ENCODE measurements at places on chromosomes 11 and 22. TPM values are rescaled to one million over a fixed set of nuclear protein-coding genes. Genes with fewer than 3 reads are reported as not detected.

- no peak for DNase-seq
Measured at GRCh38 chr11:47997063-47998053, 17.0 kb downstream of the PTPRJ start.

DNA sequence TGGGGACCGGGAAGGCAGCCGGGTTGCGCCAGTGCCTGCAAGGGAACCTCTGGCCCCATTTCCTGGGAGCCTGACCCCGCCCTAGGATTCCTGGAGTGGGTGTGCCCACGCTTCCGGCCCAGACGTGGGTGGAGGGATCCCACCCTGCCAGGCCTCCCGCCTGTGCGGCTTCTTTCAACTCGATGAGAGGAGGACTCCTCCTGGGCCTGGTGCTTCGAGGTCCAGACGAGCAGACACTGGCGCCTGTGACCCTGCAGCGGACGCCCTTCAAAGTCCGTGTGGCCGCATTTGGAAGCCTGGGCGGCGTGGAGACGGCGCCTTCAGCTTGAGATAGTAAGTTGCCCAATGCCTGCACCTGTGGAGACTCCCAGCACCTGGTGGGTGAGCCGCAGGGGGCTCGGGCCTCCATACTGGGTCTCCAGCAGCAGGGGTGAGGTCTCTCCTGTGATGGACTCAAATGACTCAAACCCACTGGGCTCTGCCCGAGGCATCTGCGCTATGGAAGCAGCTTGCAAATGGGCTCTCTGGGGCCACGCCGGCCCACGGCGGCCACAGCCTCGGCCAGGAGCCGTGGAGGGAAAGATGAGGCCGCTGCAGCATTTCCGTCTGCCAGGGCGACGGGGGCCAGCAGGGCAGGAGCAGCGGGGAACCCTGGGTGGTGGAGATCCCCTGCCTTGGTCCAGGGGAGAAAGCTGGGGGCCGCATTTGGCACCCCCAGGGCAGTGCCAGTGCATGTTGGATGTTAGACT, 64.3 kb upstream of the PPARA start:
- DNase-seq = no peak

GRCh38 chr11:83818349-83818748, 532.2 kb upstream of the CCDC90B start:
- no peak for DNase-seq

DNA sequence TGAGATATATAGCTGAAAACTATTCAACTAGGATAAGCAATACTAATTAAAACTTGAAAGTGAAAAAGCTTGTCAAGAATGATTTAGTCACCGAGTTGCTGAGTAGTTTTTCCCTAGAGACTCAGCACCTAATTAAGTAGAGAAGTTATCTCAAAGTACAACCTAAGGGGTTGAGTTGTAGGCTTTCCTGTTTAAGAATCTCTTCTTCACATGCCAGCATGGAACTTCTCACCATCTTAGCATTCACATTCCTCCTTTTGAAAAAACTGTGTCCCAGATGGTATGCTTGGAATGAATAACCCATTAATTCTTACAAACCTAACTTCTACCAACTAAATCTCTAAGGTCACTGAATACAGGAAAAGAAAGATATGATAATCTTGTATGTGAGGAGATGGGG, 303.3 kb upstream of the ZC3H12C start:
- DNase-seq = no peak

GRCh38 chr22:44775862-44776261, 23.5 kb downstream of the ARHGAP8 start:
- no peak for DNase-seq

- no peak for DNase-seq
Measured at GRCh38 chr11:68694431-68695297, 10.3 kb downstream of the GAL start.

DNA sequence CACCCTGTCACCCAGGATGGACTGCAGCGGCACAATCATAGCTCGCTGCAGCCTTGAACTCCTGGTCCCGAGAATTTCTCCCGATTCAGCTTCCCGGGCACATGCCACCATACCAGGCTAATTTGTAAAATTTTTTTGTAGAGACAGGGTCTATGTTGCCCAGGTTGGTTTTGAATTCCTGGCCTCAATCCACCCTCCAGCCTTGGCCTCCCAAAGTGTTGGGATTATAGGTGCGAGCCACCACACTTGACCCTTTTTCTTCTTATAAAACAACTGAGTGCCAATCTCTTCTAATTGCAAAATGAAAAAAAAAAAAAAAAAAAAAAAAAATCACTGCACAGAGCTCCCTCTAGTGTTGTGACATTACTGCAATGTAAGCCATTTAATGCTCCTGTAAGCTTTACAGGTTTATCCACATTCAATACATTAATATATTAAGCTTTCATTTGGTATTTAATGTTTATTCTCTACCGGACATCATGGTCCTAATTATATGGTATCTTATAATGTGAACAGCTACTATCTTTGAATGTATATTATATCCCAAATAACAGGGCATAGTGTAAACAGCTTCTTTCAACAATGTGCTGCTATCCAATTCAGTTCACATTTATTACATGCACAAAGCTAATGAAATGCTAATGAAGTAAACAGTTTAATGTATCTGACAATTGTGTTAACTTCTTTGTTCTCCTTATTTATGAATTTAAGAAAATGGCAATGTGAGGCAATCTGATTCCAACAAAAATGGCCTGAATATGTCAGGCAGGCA, 44.6 kb downstream of the COPB1 start:
- DNase-seq = peak; percentile 52

- DNase-seq = no peak
Measured at GRCh38 chr22:30250039-30250565, 3.5 kb upstream of the LIF start.

DNA sequence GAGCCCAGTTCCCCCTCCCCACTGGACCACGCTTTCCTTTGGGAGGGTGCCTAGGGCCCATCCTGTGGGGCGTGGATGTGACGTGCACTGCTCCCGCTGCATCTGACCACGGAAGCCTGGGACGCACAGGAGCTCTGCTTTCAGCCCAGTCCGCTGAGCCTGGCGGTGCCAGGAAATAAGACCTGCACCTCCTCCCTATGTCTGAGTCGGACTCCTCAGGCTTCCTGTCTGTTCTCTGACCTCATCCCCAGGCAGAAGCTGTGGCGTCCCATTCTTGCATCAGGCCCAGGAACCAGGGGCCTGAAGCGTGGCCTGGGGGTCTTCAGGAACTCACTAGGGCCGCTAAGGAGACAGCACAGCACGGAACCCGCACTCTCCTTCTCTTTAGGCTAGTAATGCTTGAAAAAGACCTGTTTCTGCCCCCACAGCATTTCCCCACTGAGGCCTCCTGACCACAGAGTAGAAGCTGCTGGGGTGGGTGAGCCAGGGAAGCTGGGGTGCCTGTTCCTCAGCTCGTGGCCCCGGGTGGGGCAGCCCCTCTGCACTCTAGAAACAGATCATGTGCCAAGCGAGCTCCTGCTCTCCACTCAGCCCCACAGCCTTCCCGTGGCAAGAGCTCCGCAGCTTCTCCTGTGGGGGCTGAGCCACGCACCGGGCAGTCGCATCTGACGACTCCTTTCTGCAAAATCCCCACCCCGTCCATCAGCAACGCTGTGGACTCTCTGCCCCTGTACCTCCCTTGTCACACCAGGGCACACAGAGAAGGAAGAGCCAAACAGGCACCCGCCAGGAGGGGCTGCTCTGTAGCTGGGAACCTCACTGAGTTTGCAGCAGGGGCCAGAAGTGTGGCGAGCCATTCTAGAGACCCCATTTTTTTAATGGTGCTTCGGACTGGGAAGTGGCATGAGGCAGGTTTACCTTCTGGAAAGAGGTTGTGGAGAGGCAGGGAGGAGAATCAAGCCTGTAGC, 22.6 kb downstream of the MOV10L1 start:
- DNase-seq = no peak

- DNase-seq = no peak
Measured at GRCh38 chr11:15976433-15977045, 379.8 kb downstream of the SOX6 start.

GRCh38 chr22:43592476-43592875, 180.7 kb downstream of the MPPED1 start:
- no peak for DNase-seq

- DNase-seq = peak; percentile 41
Measured at GRCh38 chr11:28566339-28567089, 458.3 kb downstream of the METTL15 start.

DNA sequence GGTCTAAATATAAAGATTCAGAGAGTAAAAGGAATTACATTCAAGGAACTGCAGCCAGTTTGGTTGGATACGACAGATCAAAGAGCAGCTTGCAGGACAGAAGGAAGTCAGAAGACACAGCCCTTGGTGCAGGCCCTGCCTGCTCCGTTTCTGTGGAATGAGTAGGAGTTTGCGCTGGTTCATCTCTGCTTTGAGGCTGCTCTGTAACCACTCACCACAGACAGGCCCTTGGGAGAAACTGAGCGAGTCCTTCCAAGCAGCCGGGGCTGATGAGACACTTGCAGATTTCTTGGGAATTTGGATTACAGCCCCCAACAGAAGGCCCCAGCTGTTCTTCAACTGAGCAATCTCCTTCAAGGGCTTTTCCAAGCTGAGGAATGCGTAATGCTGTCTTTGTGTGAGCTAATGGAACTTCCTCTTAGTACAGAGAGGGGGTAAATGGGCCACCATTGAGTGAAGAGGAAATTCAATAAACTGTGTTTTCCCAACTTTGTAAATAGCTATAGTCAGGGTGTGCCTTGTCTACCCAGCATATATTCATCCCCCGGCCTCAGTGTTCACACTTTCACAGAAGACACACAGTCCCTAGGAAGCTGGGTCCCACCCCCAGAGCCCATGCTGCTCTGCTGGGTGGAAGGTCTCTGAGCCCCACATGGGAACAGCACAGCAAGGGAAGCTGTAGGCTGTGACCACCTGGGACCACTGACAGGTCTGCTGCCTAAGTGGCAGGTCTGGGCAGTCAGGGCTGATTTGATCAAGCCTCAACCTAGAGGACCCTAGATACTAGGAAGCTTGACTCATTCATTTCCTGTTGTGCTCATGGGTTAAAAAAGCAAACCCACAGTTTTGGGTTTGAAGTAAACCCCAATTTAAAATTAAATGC, 16.6 kb downstream of the IL10RA start:
- DNase-seq = no peak

- DNase-seq = no peak
Measured at GRCh38 chr22:39123751-39124581, 26.9 kb downstream of the APOBEC3H start.

- no peak for DNase-seq
Measured at GRCh38 chr11:7638710-7639642, 34.3 kb downstream of the CYB5R2 start.

GRCh38 chr11:104897891-104898684, at the start of gene CASP12:
Gene CASP12, minus strand, starts transcription at chr11:104898460.
- DNase-seq = no peak

DNA sequence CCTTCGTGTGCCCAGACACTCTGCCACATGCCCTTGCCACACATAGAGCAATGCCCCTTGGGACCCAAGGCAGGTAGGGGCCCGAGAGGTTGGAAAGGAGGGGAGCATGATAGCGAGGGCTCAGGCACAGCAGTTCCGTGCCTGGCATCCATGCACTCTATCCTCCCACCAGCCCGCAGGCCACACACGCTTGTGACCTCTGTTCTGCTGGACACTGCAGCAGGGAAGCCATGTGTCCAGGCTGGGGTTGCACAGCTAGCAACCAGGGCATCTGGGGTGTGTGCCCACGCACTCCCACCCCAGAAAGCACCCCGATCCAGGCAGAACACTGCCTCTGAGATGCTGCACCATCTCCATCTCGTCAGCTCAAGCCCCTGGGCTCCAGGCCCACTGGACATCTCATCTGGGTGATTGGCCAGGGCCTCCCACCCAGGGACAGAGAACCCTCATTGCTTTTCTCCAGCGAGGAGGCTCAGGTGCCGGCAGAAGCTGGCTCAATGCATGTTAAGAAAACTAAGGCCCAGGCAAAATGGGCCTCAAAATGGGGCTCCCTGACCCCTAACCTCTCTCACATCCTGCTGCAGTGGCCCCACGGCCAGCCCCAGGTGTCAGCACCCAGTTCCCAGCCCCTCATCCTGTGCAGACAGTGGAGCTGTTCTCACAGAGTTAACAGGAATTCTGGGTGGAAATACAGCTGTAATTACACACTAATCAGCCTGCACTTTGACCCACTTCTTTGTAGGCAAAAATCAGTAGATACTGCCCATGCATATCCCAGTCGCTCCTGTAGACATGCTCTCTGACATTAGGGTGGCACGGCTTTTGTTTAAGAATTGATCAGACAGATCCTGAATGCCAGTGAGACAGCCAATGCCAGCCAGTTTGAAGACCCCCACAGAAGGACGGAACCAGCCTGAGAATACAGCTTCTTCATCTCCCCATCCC, 173.9 kb upstream of the B3GAT1 start:
- peak; percentile 37 for DNase-seq

DNA sequence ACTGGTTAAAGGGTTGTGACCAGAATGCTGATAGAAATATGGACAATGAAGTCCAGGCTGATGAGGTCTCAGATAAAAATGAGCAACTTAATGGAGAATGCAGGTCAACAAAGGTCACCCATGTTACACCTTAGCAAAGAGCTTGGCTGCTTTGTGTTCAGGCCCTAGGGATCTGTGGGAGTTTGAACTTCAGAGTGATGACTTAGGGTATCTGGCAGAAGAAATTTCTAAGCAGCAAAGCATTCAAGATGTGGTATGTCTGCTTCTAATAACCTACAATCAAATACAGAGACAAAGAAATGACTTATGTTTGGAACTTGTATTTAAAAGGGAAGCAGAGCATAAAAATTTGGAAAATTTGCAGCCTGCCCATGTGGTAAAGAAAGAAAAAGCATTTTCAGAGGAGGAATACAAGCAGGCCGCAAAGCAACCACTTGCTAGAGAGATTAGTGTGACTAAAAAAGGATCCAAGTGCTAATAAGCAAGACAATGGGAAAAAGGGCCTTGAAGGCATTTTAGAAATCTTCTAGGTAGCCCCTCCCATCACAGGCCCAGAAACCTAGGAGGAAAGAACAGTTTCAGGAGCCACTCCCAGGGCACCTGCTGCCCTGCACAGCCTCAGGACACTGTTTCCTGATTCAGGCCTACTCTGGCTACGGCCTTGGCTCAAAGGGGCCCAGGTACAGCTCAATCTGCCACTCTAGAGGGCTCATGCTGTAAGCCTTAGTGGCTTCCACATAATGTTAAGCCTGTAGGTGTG, 41.3 kb downstream of the TNKS1BP1 start:
- no peak for DNase-seq

- DNase-seq = no peak
Measured at GRCh38 chr11:68840661-68841653, 759 bp downstream of the CPT1A start.

- no peak for DNase-seq
Measured at GRCh38 chr11:40294349-40294735, 1165.1 kb downstream of the LRRC4C start.

- DNase-seq = no peak
Measured at GRCh38 chr11:33701302-33702230, 940 bp upstream of the C11orf91 start.

- DNase-seq = no peak
Measured at GRCh38 chr11:72218251-72218745, 1.7 kb downstream of the FOLR2 start.

- no peak for DNase-seq
Measured at GRCh38 chr11:105783216-105783615, 173.3 kb downstream of the GRIA4 start.

PRR5L gene
- total RNA-seq = 7.4 TPM

KIF18A gene
- 23.3 TPM for total RNA-seq

AGBL2 gene
- 5.3 TPM for total RNA-seq

C11orf91 gene
- total RNA-seq = not detected

CRYBA4 gene
- 0.67 TPM for total RNA-seq

ACRV1 gene
- not detected for total RNA-seq

HBB gene
- not detected for total RNA-seq

TRPM5 gene
- total RNA-seq = 0.11 TPM

ALG8 gene
- 56.9 TPM for total RNA-seq

ACAD8 gene
- total RNA-seq = 48.2 TPM

VSIG10L2 gene
- not detected for total RNA-seq

KCNE3 gene
- total RNA-seq = 3.5 TPM

VPREB1 gene
- not detected for total RNA-seq

OR51I1 gene
- not detected for total RNA-seq

All from H1 (cell line).